ENCODE measurements at places on chromosomes 4 and X.

GRCh38 chr4:73477176-73477575 lies 4.4 kb upstream of the AFM start:
- no peak for DNase-seq

- no peak for DNase-seq
These were observed 61.7 kb upstream of the CAMK2D start for GRCh38 chr4:113823291-113823659.

DNA sequence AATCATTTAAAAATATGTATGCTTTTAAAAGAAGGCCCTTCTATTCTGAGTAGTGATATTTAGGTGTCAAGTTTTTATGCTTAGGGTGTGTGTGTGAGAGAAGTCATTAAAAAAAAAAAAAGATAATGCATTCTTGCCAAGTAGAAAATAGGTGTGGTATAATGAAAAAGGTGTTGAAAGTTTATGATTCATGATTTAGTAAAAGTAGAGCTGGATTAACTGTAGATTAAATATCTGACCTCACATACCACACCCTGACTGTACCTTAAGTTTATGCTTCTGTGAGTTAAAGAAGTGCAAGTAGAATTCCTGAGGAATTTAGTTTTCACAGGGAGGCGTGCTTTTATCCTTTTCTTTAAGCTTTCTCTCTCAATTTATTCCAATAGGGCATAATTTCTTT lies 71.1 kb downstream of the BMPR1B start:
- DNase-seq: no peak

DNA sequence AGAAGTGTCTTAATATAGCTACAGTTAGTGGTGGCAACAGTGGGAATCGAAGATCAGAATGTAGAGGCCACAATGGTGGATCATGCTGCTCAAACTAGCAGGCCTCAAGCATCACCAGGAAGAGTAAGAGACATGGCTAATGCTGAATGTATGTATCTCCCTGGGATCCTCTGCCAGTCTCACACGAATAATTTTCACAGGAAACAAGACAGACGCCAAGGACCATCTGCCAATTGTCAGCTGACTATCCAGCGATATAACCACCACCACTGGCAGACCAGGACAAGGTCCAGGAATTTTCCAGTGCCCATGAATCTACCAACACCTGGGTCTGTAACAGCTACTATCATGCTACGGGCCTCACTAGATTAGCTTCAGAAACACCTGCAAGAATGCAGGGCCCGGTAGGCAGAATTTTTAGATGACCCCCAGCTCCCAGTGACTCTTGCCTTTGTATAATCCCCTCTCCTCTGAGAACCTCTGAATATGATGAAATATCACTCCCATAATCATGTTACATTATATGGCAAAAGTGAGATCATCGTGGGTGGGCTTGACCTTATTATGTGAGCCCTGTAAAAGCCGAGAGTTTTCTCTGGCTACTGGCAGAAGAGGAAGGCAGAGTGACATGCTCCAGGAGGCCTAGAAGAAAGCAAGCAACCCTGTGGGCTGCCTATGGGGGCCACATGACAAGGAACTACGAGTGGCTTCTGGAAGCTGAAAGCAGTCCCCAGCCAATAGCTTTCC lies 429.8 kb downstream of the BCOR start:
- no peak for DNase-seq

GRCh38 chrX:11757397-11757718 lies 679 bp upstream of the MSL3 start:
- DNase-seq: no peak

DNA sequence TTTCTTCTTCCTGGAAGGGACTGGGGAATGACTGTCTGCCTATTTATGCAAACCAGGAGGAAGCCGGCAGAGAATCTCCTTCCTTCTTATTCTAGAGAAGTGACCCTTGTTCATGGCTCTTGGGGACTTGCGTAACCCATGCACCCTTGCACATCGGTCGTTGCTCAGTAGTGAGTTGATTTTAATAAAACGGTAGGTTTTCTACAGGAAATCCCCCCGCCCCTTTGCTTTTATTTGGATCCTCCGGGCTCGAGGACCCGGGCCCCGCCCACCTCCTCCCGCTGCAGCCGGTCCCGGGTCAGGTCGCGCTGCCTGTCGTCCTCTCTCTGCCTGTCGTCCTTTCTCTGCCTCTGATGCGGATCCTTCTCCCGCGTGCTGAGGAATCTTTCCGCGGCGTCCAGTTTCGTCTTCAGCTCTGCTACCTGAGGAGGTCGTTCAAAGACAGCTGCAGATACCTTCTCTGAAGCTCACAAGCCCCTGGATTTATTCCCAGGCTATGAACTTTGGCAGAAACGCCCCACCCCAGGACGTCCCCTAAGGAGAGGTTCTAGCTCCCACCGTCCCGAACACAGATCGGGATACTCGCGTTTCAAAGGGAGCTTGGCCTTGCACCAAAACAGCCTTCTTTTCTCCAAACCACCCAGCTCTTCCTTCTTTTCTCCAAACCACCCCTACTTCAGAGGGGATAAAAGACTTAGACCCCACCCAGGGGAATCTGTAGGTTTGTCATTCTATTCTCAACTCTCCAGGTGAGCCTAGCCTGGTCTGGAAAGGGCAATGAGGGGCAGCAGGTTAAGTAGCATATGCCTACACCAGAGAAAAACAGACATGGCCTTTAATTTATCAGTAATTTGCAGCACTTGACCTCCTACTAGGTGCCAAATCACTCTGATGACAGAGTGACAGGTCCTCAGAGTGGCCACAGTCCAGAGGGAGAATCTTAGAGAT lies 7.0 kb downstream of the TNIP3 start:
- peak; percentile 10 for DNase-seq

DNA sequence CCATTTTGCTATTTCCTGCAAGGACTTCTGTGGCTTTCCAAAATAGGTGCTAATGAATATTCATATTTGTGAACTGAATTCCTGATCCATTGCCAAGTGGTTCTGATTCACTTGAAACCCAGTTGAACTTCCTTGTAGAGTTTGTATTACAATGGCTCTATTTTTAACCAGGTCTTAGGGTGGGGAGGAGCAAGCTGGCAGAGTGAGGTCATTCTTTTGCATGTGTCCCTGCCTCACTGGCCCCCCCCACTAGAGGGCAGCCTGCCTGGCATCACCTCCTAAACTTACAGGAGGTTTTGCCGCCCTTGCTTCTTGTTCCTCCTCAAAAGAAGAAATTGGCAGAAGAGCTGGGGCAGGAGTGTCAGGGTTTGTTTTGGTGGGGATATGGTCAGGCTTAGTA lies 10.5 kb downstream of the PTTG2 start:
- DNase-seq: no peak

- peak; percentile 83 for DNase-seq
These were observed 5.9 kb upstream of the GRPEL1 start for GRCh38 chr4:7073526-7074390.

- no peak for DNase-seq
These were observed 101.3 kb downstream of the LARP1B start for GRCh38 chr4:128162434-128162833.

DNA sequence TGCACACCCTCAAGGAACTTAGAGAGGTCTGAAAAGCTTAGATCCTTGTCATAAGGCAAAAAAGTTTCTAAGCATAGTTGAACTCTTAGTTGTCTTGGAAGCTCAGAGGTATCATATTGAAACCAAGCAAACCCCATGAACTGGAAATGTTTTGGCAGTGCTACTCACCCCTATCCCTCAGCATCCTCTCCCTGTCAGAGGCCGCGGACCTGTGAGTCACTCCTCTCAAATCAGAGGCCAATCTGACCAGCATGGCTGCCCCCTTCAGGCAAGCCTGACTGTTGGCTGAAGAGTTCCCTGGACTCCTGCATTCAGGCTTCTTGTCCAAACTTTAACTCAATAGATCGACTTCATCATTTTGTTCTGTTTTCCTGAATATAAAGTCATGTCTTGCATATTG lies 69.4 kb downstream of the KCNIP4 start:
- peak; percentile 25 for DNase-seq

- DNase-seq: no peak
These were observed 28.0 kb downstream of the LHFPL1 start for GRCh38 chrX:112651766-112652165.

Measured in HTR-8/SVneo (cell line).